ENCODE measurements at places on chromosomes 1 and 21.

DNA sequence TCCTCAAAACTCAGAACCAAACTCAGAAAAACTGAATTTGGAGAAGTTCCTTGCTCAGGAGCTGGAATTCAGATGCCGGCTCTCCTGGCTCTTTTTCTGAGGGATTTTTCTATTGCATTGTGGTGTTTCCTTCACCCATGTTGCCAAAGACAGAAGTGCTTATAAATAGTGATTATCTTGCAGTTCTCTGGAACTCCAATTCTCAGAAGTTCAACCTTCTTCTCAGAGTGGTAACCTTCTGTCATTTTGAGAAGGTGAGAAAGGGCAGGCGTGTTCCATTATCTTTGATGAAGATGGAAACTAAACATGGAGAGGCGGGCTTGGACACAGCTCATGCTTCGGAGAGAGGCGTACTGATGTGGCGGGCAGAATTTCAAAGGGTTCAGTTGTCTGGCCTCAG is 12.4 kb upstream of the ETV3 start:
- no peak for DNase-seq

DNA sequence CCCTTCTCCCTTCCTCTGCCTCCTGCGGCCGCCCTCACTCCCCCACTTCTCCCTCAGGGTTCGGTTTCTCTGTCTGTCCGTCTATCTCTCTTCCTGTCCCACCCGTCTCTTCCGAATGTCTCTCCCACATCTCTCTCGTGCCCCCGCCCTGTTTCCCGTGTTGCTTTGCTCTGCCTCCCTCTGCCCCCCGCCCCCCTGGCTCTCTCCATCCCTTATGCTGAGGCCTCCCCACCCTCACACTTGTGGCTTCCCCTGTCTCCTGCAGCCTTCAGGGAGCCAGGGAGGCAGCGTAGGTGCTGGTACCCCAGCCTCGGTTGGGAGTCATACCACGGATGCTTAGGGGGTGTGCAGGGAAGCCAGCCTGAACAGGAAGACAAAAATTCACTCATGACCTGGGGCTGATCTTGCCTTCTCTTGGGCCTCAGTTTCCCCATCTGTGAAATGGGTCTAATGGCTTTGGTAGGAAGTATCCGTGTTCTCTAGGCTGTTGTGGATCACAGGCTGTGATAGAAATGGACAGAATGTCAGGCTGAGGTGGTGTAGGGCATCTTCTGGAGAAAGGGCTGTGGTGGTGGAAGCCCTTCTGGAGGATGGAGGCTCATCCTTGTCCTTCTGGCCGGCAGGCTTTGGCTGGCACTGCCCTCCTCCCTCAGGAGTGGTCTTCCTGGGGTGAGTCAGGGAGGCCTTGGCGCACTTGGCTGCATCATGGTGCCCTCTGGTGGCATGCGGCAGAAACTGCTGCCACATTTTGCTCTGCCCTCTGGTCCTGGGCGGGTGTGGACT is 55.5 kb downstream of the FOXO6 start:
- peak; percentile 41 for DNase-seq

DNA sequence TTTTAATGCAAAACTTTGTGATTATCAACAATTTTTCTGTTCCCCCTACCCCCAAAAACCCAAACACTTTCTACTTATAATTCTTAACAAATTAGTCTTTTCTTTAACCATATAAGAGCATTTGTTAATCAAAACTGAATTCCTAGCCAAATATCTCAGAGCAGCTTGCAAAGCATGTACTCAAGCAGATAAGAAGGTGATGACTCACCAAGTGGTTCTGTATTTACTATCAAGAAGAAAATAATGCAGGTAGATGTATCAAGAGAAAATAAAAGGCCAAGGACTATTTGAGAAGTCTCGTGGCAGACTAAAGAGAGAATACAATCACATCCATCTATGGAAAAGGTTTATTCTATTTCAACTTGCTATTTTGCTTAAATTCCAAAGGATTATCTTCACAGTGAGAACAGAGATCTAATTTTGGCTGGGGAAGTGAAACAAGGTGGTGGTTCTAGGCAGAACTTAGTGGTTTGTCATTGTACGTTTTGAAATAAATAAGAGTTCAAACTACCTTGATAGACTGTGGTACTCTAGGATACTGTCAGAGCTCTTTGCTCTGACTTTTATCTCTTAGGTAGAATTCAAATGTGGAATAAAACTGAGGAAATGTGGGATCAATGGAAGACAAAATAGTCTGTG is 94.7 kb upstream of the NRIP1 start:
- no peak for DNase-seq

GRCh38 chr1:66787641-66788040 is 13.4 kb downstream of the INSL5 start:
- DNase-seq: no peak

DNA sequence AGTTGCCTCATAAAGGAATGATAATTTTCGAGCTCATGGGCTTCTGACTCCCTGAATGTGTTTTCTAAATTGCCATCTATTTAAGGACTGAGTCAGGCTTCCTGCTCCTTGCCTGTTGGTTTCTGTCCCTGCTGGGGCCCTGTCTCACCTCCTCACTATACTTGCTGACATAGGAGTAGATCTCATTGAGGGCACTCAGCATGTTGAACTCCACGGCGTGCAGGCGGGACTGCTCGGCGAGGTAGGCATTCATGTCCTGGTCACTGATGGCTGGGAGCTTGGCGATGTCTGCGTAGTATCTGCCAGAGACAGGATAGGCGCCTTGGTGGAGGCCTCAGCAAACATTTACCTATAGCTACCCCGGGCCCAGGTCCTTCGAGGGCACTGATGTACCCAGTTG is 116.9 kb upstream of the CD34 start:
- DNase-seq: no peak

DNA sequence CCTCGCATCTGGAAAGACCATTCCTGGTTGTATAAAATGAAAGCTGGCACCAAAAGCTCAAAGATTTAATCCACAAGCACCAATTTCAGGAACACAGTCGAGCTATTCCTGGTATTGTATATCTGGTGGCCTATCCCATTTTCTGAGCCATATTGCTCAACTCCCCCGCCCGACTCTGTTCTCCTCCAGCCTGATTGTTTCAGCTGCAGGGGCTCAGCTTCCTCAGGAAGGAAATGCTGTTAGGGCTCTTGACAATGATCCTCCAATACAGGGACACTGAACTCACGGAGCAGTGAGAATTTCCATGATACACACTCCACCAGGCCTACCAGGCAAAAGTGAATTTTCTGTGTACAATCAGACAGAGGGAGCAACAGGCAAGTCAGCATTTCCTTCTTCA is 16.9 kb upstream of the TDRD10 start:
- DNase-seq: no peak

- no peak for DNase-seq
These were observed 61.6 kb upstream of the ATP2B4 start for GRCh38 chr1:203565049-203565448.

DNA sequence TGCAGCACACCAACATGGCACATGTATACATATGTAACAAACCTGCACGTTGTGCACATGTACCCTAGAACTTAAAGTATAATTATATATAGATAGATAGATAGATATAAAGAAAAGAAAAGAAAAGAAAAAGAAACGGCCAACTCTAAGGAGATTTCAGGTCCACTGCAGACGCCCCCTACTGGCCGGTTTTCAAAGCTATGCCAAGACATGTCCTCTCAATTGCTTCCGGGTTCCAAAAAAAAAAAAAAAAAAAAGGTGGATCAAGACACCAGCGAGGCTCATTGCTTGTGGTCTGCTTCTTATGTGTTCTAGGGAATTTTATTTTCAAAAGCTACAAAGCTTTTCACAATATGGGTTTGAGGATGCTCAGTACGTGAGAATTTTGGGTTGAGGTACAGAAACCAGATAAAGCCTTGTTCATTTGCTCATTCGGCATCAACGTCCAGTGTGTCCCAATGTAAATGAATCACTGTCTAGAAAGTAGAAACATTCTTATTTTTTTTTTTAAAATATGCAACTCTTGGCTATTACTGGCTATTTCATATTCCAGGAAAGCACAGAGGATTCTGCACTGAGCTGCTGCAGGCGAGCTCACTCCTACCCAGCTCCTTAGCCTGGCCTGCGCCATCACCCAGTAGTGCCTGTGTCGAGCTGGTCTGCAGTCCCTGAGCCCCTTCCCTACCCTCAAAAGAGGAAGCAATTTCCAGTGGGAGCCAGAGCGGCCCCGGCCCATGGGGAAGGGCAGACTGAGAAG is 643.0 kb downstream of the KIF26B start:
- DNase-seq: no peak

- DNase-seq: peak; percentile 69
These were observed at the start of gene TNFRSF25 for GRCh38 chr1:6466023-6466422. TSS of gene TNFRSF25 (minus strand) at chr1:6466173. CDS start at chr1:6466107, 66 bp downstream.

DNA sequence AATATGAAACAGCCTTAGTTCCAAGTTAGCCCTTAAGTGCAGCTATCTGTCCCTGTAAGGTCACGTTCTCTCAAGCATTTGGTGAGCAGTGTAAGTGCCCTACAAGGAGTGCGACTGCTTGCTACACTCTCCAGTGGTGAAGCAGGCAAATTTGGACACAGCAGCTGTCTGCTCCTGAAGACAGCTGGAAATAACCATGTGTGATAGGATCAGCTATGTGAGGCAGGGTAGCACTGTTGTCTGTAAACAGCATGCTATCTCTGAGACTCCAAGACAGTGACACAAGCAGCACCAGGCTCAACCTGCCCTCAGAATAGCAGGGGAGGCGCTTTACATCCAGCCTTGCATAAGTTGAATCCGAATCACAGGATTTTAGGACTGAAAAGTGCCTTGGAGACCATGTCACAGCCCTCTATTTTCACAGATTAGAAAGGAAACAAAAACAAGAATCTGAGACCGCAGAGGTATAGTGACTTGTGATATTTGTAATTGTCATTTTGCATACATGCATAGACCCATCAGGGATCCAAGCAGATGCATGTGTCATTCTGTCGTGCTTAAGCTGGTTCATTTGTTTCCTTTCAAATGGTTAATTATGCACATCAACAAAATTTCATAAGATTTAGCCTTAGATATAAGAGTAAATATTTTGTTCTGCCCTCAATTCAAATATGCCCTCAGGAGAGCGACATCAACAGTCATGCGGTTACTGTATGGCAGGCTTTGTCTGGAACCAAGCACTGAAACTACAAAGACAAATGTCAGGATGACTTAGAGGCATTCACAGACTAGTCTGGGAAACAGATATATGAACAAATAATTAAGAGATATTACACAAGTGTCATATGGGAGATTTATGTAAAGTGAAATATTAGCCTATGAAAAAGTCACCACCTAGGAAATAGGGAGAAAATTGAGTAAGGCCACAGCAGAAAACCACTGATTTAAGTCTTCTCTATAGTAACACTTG is 134.9 kb upstream of the NRIP1 start:
- no peak for DNase-seq

DNA sequence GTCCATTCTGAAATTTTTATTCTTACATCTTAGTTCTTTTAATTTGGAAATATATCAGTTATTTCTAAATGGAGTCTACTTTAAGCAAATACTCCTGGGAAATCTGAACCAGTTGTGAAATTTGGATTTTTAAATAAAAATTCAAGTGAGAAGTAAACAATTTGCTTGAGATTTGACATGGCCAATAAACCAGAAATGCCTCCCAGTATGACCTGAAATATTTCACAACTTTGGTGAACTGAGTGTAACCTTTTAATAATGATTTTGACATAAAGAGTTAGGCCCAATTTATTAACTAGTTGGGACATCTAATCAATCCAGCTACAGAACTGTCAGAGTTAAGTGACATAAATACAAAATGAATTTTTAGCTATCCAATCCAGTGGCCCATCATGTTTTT is 192.0 kb downstream of the ZC3H11B start:
- no peak for DNase-seq

DNA sequence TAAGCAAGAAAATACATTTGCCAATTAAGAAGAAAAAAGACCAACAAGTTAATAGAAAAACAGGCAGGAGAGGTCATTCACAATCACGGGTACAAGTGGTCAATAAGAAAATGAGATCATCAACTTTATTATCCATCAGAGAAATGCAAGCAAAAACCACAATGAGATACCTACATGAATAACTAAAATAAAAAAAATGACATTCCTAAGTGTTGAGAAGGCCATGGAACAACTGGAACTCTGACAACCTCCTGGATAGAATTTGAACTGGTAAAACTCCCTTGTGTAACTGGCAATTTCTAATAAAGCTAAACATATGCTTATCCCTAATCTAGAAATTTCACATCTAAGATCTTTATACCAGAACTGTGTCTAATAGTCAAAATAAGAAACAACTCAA is 135.4 kb upstream of the BACE2 start:
- no peak for DNase-seq

GRCh38 chr1:11682287-11682771 is 1.4 kb upstream of the MAD2L2 start:
- no peak for DNase-seq

- no peak for DNase-seq
These were observed 12.9 kb downstream of the KIAA2013 start for GRCh38 chr1:11913291-11913690.

- no peak for DNase-seq
These were observed 22.7 kb upstream of the DYNLT5 start for GRCh38 chr1:66729523-66729922.
